G401 (cell line): ENCODE measurements at places on chromosomes 3 and 15. TPM values are rescaled to one million over a fixed set of nuclear protein-coding genes. Genes with fewer than 3 reads are reported as not detected.

GRCh38 chr15:25939122-25939521 is 76.0 kb upstream of the ATP10A start:
- DNase-seq: no peak

DNA sequence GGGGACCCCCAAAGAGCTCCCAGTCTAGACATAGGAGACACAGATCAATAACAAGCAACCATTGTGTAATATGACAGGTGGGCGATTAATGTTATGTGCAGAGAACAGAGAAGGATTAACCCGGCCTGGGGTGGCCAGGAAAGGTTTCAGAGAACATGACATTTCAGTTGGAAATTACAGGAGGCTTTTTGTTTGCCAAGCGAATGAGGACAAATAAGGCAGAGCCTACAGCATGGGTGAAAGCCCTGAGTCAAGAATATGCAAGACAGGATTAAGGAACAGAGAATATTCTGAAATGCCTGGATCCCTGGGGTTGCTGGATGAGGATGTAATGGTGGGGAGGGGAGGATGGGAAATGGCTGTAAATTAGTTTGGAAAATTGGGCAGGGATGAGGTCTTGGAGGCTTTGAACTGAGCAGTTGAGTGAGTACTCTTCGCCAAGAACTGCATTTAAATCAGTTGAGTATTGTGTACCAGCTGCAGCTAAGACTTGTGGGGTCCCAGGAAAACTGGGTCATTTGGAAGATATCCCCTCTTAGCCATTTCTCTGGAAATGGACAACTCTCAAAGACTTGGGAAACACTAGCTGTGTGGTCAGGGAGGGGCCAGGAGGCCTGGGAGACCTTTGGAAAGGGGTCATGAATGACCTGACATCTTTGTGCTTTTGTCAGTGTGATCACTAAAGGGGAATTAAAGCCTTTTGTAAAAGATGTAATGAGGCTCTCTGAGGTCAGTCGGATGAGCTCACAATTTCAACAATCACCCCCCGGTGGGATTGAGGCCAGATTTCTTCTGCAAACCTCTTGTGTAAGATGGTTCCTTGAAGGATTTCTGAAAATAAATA is 198.6 kb upstream of the NR2E3 start:
- DNase-seq: no peak

- no peak for DNase-seq
Measured at GRCh38 chr3:40990062-40990456, 209.2 kb upstream of the CTNNB1 start.

DNA sequence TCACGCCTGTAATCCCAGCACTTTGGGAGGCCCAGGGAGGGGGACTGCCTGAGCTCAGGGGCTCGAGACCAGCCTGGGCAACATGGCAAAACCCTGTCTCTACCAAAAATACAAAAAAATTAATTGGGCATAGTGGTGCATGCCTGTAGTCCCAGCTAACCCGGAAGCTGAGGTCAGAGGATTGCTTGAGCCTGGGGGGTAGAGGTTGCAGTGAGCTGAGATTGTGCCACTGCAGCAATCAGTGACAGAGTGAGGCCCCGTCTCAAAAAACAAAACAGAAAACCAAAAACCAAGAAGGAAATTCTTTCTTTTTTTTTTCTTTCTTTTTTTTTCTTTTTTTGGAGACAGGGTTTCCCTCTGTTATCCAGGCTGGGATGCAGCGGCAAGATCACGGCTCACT is 3.5 kb downstream of the SPATA12 start:
- DNase-seq: no peak

- DNase-seq: no peak
Measured at GRCh38 chr15:100180921-100181320, 160.9 kb downstream of the ADAMTS17 start.

DNA sequence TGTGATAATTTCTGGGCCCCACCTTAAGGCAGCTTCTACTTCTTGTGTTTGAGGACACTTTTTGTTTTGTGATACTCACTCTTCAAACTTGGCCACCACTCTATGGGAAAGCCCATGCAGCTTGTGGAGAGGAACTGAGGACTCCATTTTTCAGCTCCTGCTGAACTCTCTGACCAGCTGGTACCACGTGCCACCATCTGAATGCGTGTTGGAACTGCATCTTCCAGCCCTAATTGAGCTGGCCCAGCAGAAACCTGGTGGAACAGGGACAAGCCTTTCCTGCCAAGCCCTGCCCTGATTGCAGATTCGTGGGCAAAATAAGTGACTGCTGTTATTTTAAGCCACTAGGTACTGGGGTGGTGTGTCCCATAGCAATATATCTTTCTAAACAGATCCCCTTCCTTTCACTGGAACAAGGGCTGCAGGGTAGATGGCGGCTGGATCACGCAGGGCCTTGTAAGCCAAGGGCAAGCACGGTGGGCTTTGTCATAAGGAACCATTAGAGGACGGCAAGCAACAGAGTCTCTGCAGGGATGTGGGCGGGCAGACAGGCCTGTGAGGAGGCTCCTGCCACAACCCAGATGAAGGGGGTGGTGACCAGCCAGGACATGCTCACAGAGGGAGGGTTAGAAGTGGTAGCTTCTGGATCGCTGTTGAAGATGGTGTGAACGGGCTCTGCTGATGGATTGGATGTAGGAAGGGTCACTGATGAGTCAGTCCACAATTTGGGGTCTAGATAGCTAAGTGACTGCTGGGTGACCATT is 9.5 kb downstream of the H1-8 start:
- peak; percentile 16 for DNase-seq

DNA sequence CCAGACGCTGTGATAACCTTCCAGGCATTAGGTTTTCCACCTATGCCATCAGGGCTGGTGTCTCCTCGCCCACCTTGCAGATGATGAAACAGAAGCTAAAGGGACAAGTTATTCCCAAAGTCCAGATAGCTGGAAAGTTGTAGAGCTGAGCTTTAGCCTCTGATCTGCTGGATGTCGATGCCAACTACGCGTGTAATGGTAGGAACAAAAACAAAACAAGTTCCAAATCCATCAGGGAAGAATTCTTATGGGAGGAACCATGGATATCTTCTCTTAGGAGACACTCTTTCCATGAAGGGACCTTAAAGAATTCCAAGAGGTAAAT is 28.1 kb upstream of the RHO start:
- no peak for DNase-seq

DNA sequence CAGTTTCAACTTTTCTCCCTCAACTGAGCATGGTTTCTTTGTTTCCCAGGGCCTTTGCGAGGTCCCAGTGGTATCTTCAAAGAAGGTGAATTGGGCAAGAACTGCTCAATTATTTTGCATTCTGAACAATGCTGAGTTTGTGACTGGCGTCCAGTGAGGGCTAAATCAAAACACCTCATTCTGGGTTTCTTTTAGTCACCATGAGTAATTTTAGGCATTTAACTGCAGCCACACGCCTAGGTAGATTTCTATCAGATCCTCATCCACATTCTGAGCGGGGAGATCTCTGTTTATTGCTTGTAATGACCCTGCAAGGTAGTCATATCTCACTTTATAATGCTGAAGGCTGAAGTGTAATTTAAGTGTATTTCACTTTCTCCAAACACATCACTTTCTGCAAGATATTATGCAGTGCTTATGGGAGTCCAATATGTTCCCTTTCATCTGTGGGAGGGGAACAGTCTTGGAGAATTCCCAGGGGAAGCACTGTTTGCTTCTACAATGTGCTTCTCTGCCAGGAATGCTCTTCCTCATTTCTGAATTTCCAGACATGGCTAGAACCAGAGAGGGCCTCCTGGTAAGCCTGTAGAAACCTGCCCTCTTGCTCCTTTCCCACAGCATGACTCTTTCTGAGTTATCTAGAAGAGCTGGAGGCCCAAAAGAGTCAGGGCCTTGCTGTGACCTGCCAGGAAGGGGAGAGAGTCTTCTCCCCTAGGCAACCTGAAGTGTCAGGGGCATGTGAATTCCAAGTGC is 91.7 kb downstream of the FRMD4B start:
- no peak for DNase-seq

GRCh38 chr3:7787871-7788828 is 713.5 kb upstream of the LMCD1 start:
- no peak for DNase-seq

GRCh38 chr15:69424001-69424400 is 9.9 kb downstream of the KIF23 start:
- no peak for DNase-seq

DNA sequence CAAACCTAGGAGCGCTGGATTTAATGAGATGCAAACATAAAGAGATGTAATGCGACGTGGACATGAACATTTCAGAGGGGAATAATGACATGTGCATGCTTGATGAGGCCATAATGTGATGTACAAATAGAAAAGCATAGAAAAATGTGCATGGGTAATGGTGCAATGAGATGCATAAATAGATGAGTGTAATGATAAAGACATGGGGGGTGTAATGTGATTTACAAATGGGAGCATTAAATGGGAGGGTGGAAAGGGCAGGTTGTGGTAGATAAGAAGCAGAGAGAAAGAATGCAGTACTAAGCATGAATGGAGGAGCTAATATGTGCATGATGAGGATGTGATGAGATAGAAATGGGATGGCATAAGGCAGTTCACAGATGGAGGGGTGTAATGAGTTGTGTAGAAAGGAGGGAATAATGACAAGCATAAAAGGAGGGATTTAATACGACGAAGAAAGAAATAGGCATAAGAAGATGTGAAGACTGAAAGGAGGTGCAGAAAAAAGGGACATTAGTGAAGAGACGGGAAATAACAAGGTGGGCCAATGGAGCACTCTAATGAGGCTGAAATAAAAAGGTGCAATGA is 137.5 kb upstream of the CCNL1 start:
- no peak for DNase-seq

- DNase-seq: peak; percentile 65
Measured at GRCh38 chr15:39628546-39629257, 47.8 kb downstream of the THBS1 start.

GRCh38 chr3:98013411-98014267 is 21.5 kb downstream of the GABRR3 start:
- DNase-seq: no peak

DNA sequence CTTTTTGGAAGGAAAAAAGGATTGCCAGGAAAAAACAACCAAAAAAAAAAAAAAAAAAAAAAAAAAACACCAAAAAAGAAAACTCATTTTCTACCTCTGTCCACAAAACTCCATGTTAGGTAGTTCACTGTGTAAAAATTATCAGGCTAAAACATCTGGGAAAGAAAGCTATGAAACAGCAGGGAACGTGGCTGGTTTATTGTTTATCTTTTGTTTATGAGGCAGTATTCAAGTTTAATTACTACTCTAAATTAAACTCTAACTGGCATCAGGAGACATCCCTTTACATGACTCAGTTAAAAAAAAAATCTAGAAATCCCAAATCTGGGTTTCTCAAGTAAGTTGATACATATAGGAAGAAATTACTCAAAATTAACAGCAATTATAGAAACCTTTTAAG is 21.8 kb downstream of the MEIS2 start:
- DNase-seq: no peak

DNA sequence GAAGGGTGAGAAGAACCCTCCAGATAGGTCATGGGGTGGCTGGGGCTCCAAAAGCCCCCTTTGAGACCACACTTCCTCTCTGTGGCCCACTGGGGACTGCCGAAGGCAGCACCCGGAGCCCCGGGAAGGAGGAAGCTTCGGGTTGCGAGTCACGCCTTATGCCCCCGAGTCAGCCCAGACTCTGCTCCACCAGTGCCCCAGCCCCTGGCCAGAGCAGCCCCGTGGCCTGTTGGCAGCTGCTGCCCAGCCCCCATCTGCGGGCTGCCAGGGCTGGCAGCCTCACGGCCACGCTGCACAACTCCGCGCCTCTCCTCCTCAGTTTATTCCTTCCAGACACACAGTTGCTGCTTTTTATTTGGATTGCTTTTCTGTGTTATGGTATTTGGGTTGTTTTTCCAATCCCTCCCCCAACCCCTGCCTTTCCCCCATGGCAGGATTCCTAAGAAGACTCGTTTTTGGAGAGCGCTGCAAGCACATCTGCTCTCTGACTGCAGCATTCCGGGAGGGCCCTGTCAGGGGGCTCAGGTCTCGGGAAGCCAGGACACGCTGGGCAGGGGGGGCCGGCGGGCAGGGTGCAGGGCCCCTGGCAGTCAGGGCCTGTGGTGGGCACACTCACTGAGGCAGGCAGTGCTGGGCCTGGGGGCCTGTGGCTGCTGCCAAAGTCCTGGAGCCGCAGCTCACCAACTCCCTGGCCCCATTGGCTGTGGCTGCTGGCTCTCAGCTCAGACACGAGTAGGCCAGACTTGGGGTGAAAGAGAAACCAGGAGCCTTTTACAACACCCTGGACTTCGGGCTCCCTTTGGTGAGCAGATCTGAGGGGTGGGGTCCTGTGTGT is 20.2 kb downstream of the MAGEF1 start:
- DNase-seq: no peak

- no peak for DNase-seq
Measured at GRCh38 chr3:47291158-47291753, 8.5 kb downstream of the KLHL18 start.

- DNase-seq: no peak
Measured at GRCh38 chr15:68045289-68046265, 8.5 kb upstream of the PIAS1 start.

- DNase-seq: no peak
Measured at GRCh38 chr15:33330931-33331330, 20.2 kb downstream of the RYR3 start.

- DNase-seq: no peak
Measured at GRCh38 chr3:194053136-194053535, 82.8 kb upstream of the HES1 start.

- DNase-seq: no peak
Measured at GRCh38 chr3:168070919-168071318, 24.8 kb downstream of the GOLIM4 start.

GRCh38 chr3:30518181-30518864 is 88.1 kb upstream of the TGFBR2 start:
- DNase-seq: no peak

- DNase-seq: no peak
Measured at GRCh38 chr3:171213907-171214306, 187.4 kb upstream of the SLC2A2 start.

FGF12 gene
- total RNA-seq: not detected in 2 replicates

IL16 gene
- 0.12 TPM in 1 of 2 replicates, not detected in the other for total RNA-seq

PLCH1 gene
- total RNA-seq: 12.8 and 14.8 TPM in 2 replicates

B3GNT5 gene
- total RNA-seq: not detected in 2 replicates

CCDC39 gene
- total RNA-seq: not detected in 2 replicates

PP2D1 gene
- not detected in 2 replicates for total RNA-seq

COL8A1 gene
- not detected in 2 replicates for total RNA-seq

SENP8 gene
- 1.4 and 4.4 TPM in 2 replicates for total RNA-seq

GUCA1C gene
- not detected in 2 replicates for total RNA-seq

CCDC54 gene
- not detected in 2 replicates for total RNA-seq

B4GALT4 gene
- total RNA-seq: 8.7 and 17.8 TPM in 2 replicates

TF gene
- total RNA-seq: not detected in 2 replicates

C3orf22 gene
- not detected in 2 replicates for total RNA-seq

RAB8B gene
- 6.3 and 7.8 TPM in 2 replicates for total RNA-seq

SPINK8 gene
- not detected in 2 replicates for total RNA-seq

CEP19 gene
- total RNA-seq: 4.4 and 8.7 TPM in 2 replicates

CPNE9 gene
- total RNA-seq: 0.80 and 3.9 TPM in 2 replicates

TMF1 gene
- 3.3 and 7.5 TPM in 2 replicates for total RNA-seq

PRSS50 gene
- total RNA-seq: not detected in 2 replicates
